ENCODE measurements at places on chromosomes 1 and 21.

- DNase-seq: no peak
Observed at GRCh38 chr1:47215713-47216112, 16.3 kb downstream of the TAL1 start.

DNA sequence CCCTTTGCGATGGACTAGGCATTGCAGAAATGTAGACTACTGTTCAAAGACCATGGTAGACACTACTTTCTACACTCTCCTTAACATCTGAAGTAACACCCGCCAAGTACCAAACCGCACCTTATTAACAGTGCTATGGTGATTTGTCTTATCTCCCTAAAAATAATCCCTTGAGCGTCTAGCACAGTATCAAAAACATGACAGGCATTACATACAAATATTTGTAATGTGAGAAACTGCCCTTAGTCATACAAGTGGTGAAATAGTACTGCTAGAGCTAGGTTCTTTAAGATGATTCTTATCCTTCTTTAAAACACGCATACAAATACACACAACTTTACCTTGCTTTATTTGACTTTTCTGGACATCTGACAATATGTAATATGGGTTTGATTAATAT, 27.2 kb downstream of the PUM1 start:
- DNase-seq: no peak

DNA sequence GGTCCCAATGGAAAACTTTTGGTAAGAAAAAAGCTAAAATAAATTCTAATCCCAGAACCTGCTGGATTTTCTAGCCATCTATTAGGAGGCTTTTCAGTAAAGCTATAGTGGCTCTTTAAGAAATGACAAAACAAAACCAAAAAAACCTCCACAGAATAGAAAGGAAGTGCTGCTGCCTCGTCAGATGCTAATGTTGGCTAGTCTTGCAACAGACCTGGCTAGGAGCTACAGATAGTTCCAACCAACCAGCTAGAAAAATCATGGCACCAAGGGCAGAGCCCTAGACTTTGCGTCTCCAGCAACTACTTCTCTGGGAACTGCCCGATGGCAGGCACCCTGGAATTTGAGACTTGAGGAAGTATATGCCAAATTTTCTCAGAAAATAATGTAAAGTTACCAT, 7.6 kb downstream of the CD101 start:
- DNase-seq: peak; percentile 25

- DNase-seq: no peak
Observed at GRCh38 chr1:211632808-211633523, 42.5 kb downstream of the NEK2 start.

GRCh38 chr1:94686882-94687281, 133.3 kb upstream of the SLC44A3 start:
- no peak for DNase-seq

DNA sequence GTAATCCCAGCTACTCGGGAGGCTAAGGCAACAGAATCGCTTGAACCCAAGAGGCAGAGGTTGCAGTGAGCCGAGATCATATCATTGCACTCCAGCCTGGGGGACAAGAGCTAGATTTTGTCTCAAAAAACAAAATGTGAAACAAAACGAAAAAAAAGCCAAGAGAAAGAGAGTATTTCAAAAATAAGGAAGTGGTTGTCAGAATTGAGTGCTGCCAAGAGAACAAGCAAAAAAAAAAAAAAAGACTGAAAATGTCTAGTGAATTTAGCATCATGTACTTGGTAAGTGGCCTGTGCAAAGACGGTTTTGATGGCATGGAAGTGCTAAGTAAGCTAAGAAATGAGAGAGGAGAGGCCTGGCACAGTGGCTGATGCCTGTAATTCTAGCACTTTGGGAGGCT, 14.3 kb downstream of the KPNA6 start:
- no peak for DNase-seq

DNA sequence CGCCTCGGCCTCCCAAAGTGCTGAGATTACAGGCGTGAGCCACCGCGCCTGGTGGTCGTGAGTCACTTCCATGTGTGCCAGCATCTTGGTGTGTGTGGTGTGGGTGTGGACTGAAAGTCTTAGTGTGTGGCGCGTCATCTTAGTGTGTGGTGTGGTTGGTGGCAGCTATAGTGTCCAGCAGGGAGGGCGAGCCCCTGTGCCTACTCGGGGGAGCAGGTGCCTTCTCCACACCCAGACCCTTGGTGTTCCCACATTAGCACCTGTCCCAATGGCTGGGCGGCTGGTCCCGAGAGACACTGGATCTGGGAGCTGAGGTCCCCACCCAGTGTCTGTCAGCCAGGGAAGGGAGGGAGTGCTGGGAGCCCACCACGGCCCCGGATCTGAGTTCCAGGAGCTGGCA, 2.8 kb downstream of the SCNN1D start:
- no peak for DNase-seq

- peak; percentile 81 for DNase-seq
Observed at GRCh38 chr1:16243936-16244649, 7.1 kb upstream of the CPLANE2 start.

- DNase-seq: no peak
Observed at GRCh38 chr1:161930064-161930463, 93.6 kb downstream of the OLFML2B start.

GRCh38 chr1:48943393-48943792, 166.7 kb upstream of the BEND5 start:
- no peak for DNase-seq

DNA sequence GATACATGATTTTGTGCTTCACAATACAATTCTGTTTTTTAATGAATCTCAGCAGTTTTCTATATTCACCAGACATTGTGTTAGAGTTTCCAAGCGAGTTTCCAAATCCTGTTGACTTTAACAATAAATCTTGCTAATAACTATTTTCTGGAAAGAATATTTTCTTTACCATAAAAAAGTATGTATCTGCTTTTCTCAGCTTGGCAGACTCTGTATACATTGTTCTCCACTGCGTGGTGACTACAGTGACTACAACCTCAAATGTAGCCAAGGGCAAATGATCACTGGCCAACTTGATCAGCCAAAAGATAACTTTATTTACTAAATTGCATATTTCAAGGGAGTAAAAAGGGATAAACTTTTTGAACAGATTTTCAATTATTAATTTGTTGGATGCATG, 325.9 kb upstream of the ADAMTS5 start:
- DNase-seq: no peak

DNA sequence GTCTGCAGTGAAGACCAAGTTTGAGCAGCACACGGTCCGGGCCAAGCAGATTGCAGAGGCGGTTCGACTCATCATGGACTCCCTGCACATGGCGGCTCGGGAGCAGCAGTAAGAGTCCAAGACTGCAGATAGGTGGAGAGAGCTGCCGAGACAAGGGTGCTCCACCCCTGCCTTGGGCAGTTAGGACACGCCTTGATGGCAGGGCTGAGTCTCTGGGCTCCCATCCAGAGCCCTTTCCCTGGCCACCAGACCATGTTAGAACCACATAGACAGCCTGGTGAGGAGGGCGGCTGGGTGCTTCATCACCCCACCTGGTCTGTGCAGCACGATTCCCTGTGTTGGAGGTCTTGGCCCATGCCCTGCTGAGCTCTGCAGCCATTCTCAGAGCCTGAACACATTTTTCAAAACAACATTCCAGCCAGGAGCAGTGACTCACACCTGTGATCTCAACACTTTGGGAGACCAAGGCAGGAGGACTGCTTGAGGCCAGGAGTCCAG, 17.3 kb upstream of the MIIP start:
- no peak for DNase-seq

- DNase-seq: no peak
Observed at GRCh38 chr1:86430376-86430775, 6.4 kb downstream of the CLCA2 start.

DNA sequence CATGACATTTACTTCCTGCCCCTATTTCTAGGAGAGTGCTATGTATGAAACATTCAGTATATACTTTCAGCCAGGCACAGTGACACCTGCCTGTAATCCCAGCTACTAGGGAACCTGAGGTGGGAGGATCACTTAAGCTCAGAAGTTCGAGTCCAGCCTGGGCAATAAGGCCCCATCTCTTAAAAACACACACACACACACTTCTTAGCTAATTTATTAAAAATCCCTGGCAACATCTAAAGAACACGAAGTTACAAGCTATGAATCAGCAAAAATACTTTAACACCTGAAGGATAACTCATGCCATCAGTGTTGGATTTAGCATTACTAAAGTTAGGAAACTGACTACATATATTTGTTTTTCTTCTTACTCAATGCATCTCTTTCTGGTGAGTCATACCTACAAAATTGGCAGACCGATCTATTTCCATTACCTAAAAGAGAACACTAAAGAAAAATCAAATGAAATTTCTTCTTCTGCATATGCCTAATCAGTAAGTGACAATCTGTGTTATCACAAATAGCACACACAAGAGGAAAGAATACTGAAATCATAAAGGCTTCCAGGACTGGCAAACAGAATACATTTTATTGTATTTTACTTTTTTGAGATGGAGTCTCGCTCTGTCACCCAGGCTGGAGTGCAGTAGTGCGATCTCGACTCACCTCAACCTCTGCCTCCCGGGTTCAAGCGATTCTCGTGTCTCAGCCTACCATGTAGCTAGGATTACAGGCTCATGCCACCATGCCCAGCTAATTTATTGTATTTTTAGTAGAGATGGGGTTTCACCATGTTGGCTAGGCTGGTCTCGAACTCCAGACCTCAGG, 41.4 kb downstream of the RNF115 start:
- peak; percentile 30 for DNase-seq

DNA sequence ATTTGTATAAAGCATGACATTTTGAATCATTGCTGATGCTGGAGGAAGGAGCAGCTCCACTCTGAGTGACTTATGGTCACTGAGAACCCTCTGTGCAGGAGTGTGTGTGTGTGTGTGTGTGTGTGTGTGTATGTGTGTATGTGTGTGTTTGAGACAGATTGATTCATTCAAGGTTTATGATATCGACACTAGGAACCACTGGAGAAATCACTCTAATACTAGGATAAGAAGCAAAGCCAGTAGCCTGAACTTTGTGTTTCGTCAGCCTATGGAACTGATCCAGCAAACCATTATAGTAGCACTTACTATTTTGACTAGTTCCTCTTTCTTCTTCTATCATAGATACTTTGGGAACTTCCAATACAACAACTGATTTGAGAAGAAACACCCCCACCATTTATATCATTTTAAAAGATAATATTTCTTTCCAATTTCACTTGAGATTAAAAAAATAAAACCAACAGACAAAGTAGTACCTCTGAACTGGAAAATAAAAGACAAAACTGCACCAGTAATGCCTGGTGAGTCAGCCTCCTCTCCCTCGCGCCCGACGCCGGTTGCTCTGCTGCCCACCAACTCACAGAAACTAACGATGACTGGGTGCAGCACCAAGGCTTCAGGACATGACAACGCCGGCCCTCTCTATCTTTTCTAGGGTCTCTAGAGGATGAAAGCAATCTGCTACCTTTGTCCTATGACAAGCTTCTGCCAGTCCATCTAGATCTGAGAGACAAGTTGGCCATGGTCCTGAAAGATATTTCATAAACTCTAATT, 20.9 kb downstream of the SLAMF1 start:
- DNase-seq: peak; percentile 76

GRCh38 chr1:227459326-227459841, 104.0 kb upstream of the ZNF678 start:
- no peak for DNase-seq

GRCh38 chr1:114454539-114454938, 56.5 kb downstream of the TRIM33 start:
- DNase-seq: no peak

DNA sequence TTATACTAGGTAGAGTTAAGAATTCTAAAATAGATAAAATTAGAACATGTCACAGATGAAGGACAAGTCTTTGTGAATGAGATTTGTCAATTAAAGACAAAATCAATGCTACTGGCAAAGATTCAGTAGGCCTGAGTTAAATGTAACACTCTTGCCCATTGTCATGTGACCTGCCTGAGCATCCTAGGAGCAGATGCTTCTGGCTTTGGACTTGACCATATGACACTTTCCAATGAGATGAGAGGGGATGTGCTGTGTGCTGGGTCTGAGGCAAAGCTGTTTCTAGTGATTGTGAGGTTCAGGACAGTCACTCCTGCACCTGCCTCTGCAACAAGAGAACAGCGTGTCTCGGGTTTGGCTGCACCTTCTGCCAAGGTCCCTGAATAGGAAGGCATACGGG, 144.9 kb downstream of the HIVEP3 start:
- DNase-seq: no peak

GRCh38 chr1:216237927-216238542, 185.2 kb downstream of the USH2A start:
- DNase-seq: no peak

GRCh38 chr1:165497069-165498013, 46.5 kb upstream of the LRRC52 start:
- DNase-seq: no peak

GRCh38 chr1:47023268-47024140, at the start of gene CYP4X1:
Gene CYP4X1 (plus strand): TSS chr1:47023669. CDS start chr1:47023818, 149 bp downstream.
- no peak for DNase-seq

DNA sequence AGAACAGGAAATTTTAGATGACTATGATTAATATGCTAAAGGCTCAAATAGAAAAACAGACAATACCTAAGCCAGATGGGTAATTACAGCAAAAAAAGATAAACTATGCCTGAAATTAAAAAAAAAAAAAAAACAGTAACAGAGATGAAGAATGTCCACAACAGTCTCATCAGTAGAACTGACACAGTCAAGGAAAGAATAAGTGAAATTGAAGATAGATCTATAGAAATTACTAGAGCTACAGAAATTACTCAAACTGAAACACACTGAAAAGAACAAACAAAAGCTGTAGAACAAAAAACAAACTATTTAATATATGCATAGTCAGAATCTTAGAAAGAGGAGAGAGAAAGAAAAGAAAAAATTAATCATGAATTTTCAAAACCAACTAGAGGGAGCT, 112.8 kb downstream of the FAF1 start:
- no peak for DNase-seq

- no peak for DNase-seq
Observed at GRCh38 chr1:223760833-223761232, 48.5 kb downstream of the CAPN2 start.

GRCh38 chr1:163826500-163826899, 504.7 kb downstream of the NUF2 start:
- DNase-seq: no peak

DNA sequence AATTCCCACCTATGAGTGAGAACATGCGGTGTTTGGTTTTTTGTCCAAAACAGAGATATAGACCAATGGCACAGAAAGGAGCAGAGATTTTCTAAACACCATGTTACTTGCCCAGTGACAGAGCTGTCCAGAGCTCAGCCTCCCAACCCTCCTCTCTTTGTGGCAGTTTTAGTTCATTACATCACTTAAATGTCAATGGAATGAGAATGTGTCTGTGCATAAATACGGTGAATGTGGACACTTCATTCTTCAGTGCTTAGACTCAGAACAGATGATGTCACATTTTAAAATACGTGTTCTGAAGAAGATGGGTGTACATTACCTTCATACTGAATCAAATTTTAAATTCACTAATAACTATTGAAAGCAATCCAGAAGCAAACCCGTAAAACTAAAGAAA, 374.9 kb downstream of the DSCAM start:
- DNase-seq: no peak

- no peak for DNase-seq
Observed at GRCh38 chr1:76110666-76111065, 36.1 kb downstream of the ST6GALNAC3 start.

Data from activated CD4-positive, alpha-beta T cell treated with anti-CD3 and anti-CD28 coated beads, Interleukin-2, amount 50 U/mL, for 16 hours (primary cell).